ENCODE measurements at places on chromosomes 1 and 21. TPM values are rescaled to one million over a fixed set of nuclear protein-coding genes. Genes with fewer than 3 reads are reported as not detected.
A peak's percentile ranks its signal among the peaks of the same experiment; 100 is the strongest.

LCE3D gene
- total RNA-seq, result not detected

DMBX1 gene
- total RNA-seq, result 4.3 TPM

DNA sequence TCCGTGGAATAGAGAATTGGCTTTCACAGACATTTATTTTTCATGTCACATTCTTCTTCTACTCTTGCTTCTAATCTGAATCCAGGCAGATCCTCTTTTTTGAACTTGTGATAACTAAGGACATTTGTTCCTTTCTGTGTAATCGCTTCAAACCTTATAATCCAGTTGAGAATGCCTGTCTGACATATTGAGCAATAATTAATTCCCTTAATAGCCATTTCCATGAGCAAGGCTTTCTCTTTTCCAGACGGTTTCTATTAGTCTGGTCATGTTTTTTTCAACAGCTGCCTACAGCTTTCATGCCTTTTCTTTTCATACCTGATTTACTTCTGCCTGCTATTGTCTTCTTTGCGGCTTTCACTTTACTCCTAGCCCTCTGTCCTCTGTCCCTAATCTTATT is 163.4 kb downstream of the CYYR1 start:
- DNase-seq, result no peak

GRCh38 chr1:27031235-27032118 is 18.8 kb upstream of the TENT5B start:
- peak; percentile 67 for DNase-seq

DNA sequence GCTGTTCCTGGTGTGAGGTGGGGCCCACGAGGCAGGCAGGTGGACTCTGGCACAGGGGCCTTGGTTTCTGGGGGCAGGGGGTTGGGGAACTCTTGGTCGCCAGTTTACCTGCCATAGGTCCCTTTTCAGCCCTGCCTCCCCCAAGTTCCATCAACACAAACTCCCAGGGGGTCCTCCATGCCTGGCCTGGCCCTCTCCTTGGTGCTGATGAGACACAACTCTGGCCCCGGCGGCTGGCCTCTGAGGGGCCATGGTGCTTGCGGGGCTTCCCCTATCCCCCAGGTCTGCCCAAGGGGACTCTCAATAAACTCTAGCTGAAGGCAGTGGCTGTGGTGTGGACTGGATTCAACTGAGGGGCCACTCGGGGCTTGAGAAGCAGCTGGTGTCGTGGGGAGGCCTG is 16.0 kb downstream of the HTR6 start:
- no peak for DNase-seq

GRCh38 chr1:199734186-199734585 is 293.3 kb upstream of the NR5A2 start:
- no peak for DNase-seq

Data from HCT116 (cell line).